Left kidney (tissue), 8 donors: ENCODE measurements at places on chromosomes 2 and 18. TPM values are rescaled to one million over a fixed set of nuclear protein-coding genes. Genes with fewer than 3 reads are reported as not detected.

The DOK6 gene
- 21.8 TPM for polyA plus RNA-seq

The CNPPD1 gene
- polyA plus RNA-seq: 64.0 TPM

The IL36A gene
- polyA plus RNA-seq: not detected

The AQP12B gene
- polyA plus RNA-seq: 0.35 TPM

The SUCLG1 gene
- 189 TPM for polyA plus RNA-seq

DNA sequence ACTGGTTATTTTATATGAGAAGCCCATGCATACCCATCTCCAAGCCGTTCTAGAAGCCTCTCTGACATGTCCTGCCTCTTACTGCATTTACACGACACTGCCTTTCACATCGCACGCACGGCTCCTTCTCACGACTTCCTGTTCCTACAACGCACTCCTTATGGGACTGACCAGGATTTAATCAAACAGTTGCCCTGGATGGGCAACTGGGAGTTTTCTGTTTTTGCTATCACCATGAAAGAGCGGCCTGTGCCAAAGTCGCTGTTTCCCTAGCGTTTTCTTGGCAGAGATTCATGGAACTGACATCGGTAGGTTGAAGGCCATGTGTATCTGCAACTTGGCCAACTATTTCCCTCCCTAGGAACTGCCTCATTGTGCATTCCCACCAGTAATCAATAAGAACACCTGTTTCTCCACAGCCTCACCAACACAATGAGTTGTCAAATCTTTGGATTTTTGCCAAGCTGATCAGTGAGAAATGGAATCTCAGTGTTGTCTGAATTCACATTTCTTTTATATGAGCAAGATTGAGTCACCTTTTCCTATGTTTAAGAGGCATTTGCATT lies 97.2 kb upstream of the OTOS start:
- DNase-seq: no peak

- no peak for DNase-seq
Observed at GRCh38 chr2:152387041-152387440, 52.1 kb downstream of the FMNL2 start.

GRCh38 chr2:40451918-40452605 lies at the start of gene SLC8A1:
SLC8A1 (minus strand) TSS chr2:40452090.
- peak; percentile 50 for DNase-seq

GRCh38 chr2:52082646-52083045 lies 1050.7 kb upstream of the NRXN1 start:
- no peak for DNase-seq

- DNase-seq: no peak
Observed at GRCh38 chr2:101899871-101900270, 91.9 kb upstream of the IL1R2 start.

DNA sequence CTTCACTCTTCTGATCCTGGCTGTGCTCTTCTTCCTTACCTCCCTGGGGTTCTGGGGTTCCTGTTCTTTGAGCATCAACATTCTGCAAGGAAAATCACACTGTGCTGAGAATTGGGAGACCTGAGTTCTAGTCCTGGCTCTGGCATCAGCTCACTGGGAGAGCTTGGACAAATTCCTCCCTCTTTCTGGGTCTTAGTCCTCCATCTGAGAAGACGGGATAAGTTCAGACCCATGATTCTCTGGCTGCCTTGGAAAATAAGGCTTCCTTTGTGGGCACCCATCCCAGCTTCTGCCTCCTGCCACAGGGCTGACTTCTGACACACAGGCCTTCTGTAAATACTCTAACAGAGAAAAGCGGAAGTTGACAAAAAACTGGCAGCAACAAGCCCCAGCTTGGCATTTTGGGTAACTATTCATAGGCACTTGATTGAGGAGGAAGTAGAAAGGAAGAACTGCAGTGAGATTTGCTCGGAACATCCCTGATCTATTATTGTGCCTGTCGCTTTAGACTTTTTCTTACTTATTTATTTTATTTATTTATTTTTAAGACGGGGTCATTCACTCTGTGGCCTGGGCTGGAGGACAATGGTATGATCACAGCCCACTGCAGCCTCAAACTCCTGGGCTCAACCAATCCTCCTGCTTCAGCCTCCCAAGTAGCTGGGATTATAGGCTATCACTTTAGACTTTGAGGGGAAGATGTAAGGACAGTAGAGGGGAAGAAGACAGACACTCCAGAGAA lies 7.9 kb downstream of the PCBP1 start:
- DNase-seq: no peak

DNA sequence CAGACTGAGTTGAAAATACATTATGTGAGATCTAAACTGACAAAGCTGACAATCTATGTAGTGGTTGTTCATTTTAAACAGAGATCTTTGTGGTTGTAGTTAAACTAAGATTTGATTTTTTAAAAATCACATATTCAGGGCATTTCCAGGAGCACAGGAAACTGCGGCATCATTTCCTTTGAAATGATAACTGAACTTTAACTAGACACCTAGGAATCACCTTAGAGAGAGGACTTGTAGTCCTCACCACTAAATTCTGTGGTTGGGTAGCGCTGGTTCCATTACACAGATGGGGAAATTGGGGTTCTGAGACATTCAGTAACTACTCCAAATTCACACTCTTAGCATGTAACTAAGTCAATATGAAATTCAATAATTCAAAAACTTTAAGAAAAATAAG lies 96.0 kb upstream of the TRIB2 start:
- no peak for DNase-seq

GRCh38 chr2:237692601-237693290 lies 65.4 kb downstream of the LRRFIP1 start:
- no peak for DNase-seq

DNA sequence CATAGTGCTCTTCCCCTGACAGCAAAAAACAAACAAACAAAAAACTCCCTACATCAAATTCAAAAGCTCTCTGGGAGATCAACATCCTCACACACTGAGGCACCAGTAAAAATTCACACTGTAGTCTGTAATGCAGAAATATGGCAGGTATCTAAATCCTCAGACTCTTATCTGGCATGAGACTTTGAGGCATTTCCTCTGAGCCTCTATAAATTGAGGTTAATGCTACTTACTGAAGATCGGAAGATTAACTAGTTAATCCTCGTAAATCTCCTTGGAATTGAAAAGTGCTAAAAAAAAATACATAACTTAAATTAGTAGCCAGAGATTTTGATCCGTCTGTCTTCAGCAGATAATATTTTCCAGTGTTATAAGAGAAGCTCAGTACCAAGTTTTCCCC lies 65.0 kb downstream of the AP1S3 start:
- DNase-seq: no peak

- DNase-seq: peak; percentile 11
Observed at GRCh38 chr2:3257166-3257565, 120.5 kb downstream of the EIPR1 start.

GRCh38 chr2:240966457-240966905 lies 31.9 kb upstream of the SNED1 start:
- no peak for DNase-seq

GRCh38 chr18:75762758-75763157 lies 335.3 kb upstream of the SMIM21 start:
- no peak for DNase-seq

GRCh38 chr18:51070545-51070944 lies 40.5 kb downstream of the SMAD4 start:
- DNase-seq: no peak

- DNase-seq: no peak
Observed at GRCh38 chr18:7358989-7359726, 128.3 kb downstream of the LRRC30 start.

- no peak for DNase-seq
Observed at GRCh38 chr2:74499940-74500577, 656 bp upstream of the LBX2 start.

DNA sequence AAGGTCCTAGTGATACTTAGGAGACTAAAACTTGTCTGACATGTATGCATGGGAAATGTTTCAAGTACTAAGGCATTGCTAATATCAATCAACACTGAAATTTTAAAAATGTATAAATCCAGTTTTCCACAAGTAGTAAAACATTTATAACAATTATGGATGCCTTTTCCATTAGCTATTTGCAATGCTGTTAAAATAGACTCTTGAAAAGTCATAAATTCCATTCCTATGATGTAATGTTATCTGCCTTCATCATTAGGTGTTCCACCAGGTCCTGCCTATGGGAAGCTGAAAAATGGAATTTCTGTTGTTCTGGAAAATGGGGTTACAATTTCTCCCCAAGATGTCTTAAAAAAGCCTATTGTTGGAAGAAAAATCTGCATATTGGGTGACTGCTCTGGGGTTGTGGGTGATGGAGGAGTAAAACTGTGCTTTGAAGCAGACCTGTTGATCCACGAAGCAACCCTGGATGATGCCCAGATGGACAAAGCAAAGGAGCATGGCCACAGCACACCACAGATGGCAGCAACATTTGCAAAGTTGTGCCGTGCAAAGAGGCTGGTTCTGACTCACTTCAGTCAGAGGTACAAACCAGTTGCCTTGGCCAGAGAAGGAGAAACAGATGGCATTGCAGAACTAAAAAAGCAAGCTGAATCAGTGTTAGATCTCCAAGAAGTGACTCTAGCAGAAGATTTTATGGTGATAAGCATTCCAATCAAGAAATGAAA lies 18.7 kb downstream of the ELAC1 start:
- DNase-seq: no peak

GRCh38 chr2:10260130-10260529 lies 42.6 kb upstream of the HPCAL1 start:
- DNase-seq: no peak

DNA sequence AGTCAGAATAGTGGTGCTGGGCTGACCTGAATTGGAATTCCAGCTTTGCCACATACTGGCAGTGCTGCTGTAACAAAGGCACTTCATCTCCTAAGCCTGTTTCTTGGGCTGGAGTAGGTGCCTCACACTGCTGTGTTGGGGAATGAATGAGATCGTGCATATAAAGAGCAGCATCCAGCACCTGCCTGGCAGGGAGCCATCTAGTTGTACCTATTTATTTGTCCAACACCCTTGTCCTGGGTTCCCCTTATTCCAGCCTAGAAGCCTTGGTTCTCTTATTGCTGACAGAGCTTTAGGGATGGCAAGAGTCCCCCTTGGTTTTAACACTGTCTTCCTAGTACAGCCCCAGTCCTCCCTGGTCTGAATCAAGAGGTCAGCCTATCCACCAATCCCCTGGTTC lies 275.3 kb upstream of the RAB12 start:
- no peak for DNase-seq
